ENCODE measurements at places on chromosomes 7 and 10.

- DNase-seq: no peak
Observed at GRCh38 chr7:100964630-100965029, 4.7 kb upstream of the MUC12 start.

- DNase-seq: no peak
Observed at GRCh38 chr7:18429547-18429946, 66.0 kb upstream of the HDAC9 start.

DNA sequence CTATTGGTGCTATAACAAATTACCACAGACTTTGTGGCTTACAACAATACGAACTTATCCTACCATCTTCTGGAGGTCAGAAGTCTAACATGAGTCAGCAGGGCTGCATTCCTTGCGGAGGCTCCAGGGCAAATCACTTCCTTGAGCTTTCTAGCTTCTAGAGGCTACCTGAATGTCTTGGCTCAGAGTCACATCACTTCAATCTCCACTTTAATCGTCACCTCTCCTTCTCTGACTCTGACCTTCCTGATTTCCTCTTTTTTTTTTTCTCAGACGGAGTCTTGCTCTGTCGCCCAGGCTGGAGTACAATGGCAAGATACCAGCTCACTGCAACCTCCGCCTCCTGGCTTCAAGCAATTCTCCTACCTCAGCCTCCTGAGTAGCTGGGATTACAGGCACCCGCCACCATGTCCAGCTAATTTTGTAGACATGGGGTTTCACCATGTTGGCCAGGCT, 44.6 kb upstream of the ANAPC16 start:
- peak; percentile 35 for DNase-seq

- no peak for DNase-seq
Observed at GRCh38 chr10:16367621-16368292, 69.1 kb upstream of the PTER start.

- no peak for DNase-seq
Observed at GRCh38 chr7:27863880-27864279, 123.9 kb downstream of the TAX1BP1 start.

DNA sequence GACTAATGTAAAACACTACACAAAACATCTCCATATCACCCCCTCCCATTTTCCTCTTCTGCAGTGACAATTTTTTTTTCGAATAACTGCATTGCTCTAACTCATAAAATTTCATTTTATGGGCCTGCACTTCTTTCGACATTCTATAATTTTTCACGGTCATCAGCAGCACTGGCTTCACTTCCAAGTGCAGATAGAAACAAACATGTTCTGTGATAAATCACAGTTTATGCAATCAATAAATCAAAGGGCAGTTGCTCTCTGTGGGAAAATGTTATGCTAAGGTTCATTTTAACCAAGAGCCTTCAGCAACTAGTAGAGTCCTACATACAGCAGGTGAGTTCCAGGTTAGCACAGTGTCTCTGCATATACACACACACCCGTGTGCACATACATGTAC, 100.1 kb downstream of the GPAM start:
- DNase-seq: no peak

GRCh38 chr7:133030346-133030745, 51.5 kb downstream of the CHCHD3 start:
- no peak for DNase-seq

DNA sequence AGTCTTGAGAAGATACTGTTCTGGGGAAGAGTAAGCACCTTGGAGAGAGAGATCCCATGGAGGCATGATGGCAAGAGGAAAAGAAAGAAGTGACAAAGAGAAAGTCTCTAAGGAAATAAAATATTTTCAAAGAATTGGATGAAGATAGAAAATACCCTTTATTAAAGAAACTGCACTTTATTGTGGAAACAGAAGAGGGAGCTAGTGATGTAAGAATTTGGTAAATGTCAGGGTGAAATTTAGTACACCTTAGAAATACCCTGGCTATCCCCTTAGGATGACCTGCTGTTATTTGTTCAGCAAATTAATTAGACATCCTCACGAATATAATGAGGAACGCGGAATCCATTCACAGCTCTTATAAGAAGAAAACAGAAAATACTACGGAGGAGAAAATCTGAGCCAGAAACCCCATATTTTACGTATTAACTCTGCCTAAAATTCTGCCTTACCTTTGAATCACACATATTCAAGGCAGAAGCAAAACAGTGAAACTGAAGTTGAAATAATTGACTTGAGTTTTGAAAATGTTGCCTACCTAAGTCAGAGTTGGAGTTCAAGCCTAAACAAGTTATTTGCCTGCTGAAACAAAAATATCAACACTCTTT, 90.7 kb downstream of the TFPI2 start:
- peak; percentile 3 for DNase-seq

- peak; percentile 87 for DNase-seq
Observed at GRCh38 chr7:142581341-142581740, 167.9 kb upstream of the PRSS1 start.

DNA sequence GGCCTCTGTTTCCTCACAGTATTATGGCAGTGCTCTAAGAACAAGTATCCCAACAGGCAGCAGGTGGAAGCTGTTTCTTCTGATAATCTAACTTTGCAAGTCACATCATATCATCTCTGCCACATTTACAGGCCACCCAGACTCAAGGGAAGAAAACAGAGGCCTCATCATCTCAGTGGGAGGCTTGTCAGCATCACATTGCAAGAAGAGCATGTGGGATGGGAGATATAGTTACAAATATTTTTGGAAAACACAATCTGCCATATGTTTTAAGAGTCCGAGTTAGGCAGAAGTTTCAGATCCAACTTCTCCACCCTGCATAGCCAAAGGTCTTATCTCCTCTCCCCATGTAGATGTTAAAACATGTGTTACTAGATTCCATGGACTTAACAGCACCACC, 130.4 kb upstream of the PDE1C start:
- no peak for DNase-seq

GRCh38 chr10:18231480-18231879, 91.3 kb downstream of the CACNB2 start:
- no peak for DNase-seq

GRCh38 chr7:38232502-38233366, 40.7 kb downstream of the TARP start:
- peak; percentile 75 for DNase-seq

DNA sequence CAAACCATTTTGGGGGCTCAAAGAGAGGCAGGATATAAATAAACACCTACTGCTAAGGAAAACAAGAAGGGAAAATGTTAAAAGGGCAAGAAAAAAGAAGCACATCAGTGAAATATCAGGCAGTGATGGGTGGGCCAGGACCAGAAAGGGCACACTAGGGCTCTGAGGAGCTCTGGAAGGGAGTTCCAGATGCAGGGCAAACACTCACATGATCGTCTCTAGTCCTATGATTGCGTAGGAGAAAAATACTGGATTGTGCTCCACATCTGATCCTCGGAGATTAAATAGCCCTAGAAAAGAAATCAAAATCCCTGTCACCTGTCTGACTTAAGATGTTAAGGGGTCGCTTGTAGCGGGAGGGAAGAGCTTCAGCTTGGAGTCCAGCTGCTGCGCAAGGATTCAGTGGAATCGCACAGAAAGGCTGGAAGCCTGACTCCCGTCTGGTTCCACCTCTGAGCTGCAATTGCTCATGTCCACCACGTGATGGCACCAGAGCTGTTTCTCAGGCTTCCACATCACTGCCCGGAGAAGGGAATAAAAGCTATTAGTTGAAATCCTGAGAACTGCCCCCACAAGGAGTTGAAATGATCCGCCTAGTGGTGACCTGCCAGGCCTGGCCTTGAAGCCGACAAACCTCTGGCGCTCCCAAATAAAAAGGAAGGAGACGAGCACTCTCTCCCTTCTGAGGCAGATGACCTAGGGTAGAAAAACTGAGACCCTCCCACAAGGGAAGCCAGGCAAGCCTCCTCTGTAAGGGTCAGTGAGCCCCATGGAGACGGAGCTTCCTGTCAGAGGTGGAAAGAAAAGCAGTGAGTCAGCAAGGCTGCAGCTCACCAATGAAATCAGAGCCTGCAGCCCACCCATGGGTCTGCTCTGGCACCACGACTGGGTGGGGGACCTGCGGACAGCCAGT, 39.2 kb downstream of the XPNPEP1 start:
- DNase-seq: peak; percentile 87

DNA sequence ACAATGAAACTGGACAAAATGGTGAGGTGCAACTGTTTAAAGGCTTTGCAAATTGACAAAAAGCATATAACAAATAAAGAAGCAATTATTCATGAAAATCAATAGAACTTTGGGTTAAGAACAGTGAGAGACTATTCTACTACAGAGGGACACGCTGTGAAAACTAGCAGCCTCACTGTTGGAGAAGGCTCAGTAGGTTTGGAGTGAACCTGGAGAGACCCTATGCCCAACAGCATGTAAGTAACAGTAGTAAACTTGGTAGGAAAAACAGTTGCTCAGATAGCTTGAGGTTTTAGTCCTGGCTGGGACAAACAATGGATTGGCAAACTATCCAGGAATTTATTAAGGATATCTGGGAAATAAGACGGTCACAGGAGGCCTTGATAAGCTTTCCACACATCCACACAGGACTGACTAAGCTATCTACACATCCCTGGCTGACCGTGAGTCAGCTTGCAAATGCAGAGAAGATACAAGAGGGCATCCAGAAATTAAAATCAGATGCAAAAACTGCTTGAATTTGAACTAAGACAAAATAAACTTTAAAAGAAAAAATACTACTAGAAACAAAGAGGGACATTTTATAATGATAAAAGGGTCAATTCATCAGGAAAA, 15.9 kb downstream of the FAM149B1 start:
- DNase-seq: no peak

GRCh38 chr7:100107125-100107737, 5.8 kb downstream of the AP4M1 start:
- no peak for DNase-seq

DNA sequence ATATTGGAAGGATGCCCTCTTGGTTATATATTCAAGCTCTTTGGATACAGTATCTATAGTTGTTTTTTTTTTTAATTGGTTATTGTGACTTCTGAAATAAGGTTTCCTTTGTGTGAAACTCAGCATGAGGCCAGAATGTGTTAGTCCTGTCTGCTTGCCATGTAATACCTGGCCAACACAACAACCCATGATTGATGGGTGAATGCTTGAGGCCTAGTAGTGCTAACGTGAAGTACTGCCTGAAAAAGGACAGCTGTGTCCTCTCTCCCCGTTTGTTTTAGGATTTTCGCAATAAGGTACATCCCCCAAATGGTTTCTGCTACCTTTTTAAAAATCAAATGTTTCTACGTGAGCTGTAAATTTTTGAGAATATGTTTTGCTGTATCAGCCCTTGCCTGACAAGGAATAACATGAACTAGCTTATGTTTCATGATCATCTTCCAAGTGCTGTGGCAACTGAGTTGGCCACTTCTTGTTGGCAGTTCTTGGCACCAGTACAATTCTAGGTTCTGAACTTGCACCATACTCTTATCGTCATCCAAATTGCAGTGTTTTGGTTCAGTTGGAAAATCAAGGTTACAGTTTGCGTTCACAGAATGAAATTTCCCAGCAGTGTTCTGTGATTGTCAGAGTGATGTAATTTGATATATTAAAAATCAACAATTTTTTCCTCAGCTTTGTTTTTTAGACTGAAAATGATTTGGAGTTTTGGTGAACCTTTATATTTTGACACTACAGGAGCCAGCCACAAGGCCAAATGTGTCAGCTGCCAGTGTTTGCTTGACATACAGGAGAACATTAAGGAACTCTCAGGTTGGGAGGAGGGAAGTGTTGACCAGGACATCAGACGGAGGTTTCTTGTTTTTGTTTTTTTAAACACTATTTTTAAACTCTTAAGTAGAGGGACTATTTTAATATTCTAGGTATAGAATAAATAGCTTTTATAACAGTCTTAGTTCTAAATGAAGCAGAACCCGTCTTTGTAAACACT, 13.5 kb upstream of the ASCC1 start:
- peak; percentile 47 for DNase-seq

DNA sequence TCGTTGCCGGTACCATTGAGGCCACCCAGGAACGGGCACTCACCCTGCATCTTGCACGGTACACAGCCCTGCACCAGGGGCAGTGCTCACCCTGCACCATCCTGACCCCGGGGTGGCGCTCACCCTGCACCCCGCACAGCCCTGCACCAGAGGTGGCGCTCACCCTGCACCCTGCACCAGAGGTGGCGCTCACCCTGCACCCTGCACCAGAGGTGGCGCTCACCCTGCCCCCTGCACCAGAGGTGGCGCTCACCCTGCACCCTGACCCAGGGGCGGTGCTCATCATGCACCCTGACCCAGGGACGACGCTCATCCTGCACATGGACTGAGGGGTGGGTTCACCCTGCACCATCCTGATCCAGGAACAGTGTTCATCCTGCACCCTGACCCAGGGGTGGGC, 6.4 kb downstream of the TUBGCP2 start:
- no peak for DNase-seq

GRCh38 chr10:74752371-74753040, 73.9 kb upstream of the KAT6B start:
- peak; percentile 62 for DNase-seq

- no peak for DNase-seq
Observed at GRCh38 chr7:40165216-40165615, 30.4 kb downstream of the SUGCT start.

- no peak for DNase-seq
Observed at GRCh38 chr7:20276705-20277472, 53.8 kb upstream of the ITGB8 start.

- no peak for DNase-seq
Observed at GRCh38 chr10:43938810-43939209, 290.1 kb upstream of the ZNF32 start.

DNA sequence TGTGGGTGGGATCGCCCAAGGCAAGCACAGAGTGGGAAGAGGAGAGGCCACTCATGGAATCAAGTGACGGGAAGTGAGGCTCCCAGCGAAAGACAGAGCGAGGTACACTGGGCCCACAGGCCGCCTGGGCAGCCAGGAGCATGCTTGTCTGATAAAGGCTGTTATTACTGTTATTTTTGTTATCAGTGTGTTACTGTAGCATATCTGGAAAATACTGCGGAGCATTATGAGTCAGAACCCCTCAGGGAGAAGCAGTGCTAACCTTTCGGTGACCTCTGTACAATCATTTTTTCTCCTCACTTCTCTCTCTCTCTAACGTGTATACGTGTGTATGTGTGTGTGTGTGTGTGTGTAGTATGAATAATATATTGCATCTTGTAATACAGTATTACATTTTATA, 3.8 kb upstream of the TCERG1L start:
- no peak for DNase-seq

DNA sequence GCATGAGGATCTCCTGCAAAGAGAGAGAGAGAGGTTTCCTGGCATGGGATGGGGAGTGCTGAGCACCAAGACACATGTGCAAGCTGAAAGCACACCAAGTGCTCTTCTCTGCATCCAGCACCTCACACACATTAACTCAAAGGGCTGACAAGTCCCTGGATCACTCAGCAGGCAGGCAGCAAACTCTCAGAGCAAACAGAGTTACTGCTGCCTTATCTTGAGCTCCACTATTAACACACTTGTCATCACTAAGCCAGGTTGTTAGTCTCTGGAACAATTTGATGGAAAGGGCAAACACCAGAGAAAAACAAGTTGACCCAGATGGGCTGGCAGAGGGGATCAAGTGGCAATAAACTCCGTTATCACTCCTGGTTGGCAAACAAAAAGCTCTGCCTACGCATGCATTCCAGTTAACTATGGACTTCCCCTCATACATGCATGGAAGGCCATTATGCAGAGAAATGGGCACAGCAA, 349.9 kb downstream of the KCNMA1 start:
- DNase-seq: no peak

Data from suppressor macrophage treated with lipopolysaccharide for 1 hour (primary cell).